Mesenchymal stem cell (in vitro differentiated cells and primary cell): ENCODE measurements at places on chromosomes 13 and 19.
A peak's percentile ranks its signal among the peaks of the same experiment; 100 is the strongest.

DNA sequence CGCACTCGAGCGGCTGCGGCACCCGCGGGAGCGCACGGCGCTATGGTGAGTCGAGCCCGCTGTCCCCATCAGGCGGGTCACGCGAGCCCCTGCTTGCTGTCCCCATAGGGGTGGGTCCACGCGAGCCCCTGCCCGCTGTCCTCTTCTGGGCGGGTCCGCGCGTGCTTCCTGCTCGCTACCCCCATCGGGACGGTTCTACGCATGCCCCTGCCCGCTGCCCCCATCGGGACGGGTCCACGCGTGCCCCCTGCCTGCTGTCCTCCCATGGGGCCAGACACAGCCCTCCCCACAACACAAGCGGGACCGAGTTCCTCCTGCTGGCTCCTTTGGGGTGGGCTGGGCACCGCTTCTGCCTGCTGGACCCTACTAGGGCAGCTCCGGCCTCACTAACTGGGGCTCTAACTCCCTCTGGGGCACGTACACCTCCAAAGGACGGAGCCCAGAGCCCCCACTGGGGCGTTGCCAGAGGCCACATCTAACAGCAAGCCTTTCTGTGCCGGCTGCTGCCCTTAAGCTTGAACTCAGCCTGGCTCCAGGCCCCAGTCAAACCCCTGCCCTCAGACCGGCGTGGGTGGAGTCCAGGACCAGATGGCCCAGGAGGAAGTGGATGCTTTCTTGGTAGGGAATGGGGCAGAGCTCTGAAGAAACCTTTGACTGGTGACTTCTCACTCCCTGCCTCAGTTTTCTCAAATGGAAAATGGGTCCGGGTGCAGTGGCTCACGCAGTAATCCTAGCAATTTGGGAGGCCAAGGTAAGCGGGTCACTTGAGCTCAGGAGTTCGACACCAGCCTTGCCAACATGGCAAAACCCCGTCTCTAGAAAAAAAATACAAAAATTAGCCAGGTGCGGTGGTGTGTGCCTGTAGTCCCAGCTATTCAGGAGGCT is 722 bp downstream of the COLGALT1 start:
- peak; percentile 66 for DNase-seq

DNA sequence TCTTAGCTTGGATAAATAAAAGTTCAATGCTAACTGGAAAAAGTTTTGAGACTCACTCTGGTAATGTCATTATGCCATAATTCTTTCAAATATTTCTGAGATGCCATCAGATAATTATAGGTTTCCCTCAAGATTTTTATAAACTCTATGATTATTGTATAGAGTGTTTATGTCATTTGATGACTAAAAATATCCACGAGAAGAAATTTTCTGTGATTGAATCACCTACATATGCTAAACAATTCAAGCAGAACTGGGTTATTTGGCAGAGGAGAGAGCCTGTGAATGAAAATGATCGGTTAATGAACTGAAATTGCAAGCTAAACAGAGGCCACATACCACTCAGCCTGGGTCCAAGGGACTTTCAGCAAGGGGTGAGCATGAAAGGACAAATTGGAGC is 92.6 kb upstream of the TSC22D1 start:
- peak; percentile 50 for DNase-seq

- no peak for DNase-seq
Measured at GRCh38 chr13:28542804-28543203, 47.9 kb upstream of the FLT1 start.

- DNase-seq = no peak
Measured at GRCh38 chr13:36046672-36047071, 84.5 kb downstream of the DCLK1 start.

DNA sequence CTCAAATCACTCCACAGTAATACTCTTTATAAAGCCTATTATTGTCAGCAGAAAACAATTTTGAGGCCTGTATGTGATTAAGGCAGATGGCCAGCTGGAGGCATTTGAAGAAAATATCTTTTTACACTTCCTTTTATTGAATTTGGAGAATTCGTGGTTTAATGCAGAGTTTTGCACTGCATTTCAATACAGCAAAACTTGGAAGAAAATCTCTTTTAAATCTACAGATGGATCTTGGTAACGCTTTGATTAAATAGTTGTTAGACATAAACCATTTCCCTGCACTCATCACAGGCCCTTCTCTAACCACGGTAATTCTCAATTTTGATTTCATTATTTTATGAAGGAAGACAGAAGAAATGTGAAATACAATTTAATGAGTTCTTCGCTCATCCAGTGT is 185.7 kb downstream of the RFC3 start:
- no peak for DNase-seq

- DNase-seq = no peak
Measured at GRCh38 chr19:10422046-10422461, 1.7 kb downstream of the PDE4A start.

- peak; percentile 73 for DNase-seq
Measured at GRCh38 chr19:42270346-42271044, 1.4 kb downstream of the CIC start.

GRCh38 chr13:43822969-43823368 is 36.2 kb upstream of the ENOX1 start:
- DNase-seq = no peak

DNA sequence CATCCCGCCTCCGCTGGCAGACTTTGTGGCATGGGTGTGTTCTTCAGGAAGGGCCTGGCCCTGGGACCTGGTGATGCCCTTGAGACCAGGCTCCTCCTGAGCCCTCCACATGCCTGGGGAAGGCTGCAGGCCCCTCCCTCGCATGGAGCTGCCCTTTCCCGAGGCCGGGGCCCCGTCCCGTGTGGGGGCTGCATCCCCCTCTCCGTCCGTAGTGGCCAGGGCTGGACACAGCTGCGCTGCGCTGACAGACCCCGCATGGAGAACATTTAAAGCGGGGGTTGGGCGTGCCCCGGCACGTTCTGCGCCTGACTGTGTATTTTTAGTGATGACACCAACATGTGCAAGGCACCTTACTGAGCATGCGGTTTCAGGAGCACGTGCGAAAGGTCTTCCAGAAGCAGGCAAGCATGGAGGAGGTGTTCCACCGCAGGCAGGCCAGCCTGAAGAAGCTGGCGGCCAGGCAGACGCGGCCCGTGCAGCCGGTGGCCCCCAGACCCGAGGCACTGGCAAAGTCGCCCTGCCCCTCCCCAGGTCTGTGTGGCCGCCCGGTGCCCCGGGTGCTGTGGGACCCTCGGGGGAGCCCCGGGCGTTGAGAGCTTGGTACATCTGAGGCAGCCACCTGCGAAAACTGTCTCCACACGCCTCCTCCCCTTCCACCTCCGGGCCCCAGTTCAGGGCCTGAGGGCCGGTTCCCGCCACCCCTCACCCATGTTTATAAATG is 28.8 kb upstream of the F7 start:
- no peak for DNase-seq

DNA sequence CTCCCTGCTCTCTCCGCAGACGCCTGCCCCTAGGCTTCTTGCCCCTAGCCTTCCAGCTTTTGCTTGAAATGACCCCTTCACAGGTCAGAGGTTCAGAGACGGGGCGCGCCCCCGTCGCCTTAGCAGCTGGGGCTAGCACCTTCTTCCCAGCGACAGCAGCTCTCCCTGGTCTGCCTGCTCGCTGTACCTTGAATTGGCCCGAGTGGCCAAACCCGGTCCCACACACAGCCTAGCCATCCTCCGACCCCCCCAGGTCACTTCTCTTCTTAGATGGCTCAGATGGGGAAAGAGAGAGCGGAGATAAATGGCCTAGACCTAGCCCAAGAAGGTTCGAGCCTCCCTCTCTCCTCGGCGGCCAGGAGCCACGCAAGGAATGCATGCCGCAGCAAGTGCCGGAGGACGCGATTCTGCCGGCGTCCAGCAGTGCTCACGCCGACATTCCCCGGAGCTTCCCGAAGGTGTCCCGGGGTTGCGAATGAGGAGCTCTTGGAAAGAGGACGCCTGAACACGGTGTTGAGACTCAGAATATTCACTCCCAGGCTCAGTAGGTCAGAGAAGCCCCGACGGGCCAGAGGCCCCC is 1.3 kb downstream of the CDX2 start:
- peak; percentile 49 for DNase-seq

DNA sequence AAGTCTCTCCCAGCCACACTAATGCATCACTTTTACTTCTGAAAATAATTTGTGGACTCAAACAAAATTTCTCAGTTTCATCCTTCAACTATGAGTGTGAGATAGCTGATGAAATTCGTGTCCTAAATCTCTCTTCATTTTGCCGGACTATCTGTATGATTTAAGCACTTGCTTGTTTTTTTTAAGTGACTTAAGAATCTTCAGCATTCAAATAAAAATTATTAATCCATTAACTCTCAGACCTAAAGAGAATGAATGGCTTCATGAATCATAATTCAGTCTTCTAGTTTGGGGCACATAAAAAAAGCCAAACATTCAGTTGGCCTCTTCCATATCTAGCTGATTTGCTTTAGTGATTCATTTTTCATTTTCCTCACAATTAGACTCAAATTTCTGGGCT is 579.5 kb downstream of the DCT start:
- no peak for DNase-seq

- DNase-seq = peak; percentile 32
Measured at GRCh38 chr19:3162418-3163229, 15.9 kb upstream of the S1PR4 start.

DNA sequence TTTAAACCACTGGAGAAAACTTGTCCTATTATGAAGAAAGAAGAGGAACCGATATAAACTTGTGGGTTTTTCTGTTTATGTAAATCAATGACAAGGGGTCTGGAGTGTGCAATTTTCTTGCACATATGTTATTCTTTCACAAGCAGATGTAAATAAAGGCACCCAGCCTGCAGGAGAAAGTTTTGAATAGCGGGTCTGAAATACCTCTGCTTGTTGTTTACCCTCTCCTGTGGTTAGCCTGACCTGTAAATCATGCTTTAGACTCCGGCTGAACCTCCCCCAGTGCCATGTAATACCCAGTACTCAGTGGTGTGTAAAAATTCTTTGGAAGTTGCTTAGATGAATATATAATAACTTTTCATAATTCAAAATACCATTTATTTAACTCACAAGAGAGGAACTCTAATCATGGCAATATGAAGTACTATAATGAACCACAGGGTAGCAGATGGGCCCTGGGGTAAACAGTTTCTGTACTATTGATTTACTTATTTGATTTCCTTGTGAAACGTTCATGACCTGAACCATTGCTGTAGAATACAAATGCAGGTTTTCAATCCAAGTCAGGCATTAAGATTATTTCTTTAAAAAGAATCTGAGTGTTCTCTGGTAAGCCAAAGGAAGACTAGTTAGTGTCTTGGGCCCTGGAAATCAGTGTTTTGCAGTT is 245.1 kb downstream of the LMO7 start:
- peak; percentile 83 for DNase-seq

- no peak for DNase-seq
Measured at GRCh38 chr19:46369817-46370216, 22.9 kb downstream of the PPP5C start.

- DNase-seq = no peak
Measured at GRCh38 chr13:20610006-20610405, 43.0 kb downstream of the IFT88 start.

GRCh38 chr19:55552206-55552605 is 6.9 kb upstream of the SBK3 start:
- DNase-seq = peak; percentile 6

GRCh38 chr13:55627221-55627620 is 1513.5 kb upstream of the PRR20A start:
- DNase-seq = no peak

DNA sequence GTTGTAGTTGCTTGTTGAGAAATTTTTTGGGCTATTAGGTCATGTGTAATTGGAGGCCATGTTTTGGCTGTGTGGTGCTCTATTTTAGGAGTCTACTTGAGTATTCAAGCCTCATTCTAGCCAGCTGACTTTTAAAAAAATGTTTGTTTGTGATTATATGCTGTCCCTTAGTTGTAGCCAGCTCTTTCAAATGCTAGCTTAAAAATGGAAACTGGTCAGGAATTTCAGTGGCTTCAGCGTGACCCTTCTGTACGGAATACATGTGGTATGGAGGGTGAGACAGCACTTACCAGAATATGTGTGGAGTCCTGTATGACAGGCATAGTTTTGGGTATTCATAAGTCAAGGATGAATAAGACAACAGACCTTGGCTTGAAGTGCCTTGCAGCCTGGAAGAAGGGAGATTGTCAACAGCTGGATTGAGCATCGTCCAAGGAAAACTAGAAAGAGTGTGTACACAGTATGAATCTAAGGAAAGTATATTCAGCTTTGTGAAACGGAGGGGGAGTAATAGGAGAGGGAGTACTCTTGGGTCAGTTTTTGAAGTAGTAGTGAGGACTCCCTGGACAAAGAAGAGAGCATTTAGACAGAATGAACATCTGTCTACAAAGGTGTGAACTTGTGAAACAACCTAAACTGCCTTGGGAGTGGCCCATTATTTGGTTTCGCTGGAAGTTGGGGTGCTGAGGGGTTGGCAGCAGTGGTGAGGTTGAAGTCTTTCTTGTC is 20.0 kb upstream of the WTIP start:
- no peak for DNase-seq

DNA sequence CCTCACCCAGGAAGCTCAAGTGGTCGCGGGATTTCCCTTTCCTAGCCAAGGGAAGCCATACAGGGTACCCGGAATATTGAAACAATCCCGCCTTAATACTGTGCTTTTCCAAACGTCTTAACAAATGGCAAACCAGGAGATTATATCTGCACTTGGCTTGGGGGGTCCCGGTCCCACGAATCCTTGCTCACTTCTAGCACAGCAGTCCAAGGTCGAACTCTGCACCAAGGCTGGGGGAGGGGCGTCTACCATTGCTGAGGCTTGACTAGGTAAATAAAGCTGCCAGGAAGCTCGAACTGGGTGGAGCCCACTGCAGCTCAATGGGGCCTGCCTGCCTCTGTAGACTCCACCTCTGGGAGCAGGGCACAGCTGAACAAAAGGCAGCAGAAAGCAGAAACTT is 1644.8 kb downstream of the PCDH9 start:
- DNase-seq = no peak

- no peak for DNase-seq
Measured at GRCh38 chr13:23385931-23386330, 47.6 kb downstream of the SACS start.

DNA sequence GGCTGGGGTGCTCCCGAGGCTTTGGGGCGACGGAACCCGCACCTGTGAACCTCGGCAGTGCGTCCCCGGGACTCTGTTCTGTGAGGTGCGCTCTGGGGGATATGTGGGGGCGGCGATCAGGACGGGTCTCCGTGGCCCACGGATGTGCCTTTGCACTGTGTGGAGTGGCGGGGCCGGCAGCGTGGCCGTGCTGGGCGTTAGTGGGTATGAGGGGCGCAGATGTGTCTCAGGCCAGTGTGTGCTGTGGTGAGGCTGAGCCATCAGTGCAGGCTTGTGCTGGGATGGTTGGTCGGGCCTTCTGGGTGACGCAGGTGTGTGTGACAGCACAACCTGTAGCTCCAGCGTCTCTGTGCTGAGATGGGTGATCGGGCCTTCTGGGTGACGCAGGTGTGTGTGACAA is 16.9 kb downstream of the ZNF331 start:
- no peak for DNase-seq

- no peak for DNase-seq
Measured at GRCh38 chr13:85508683-85509329, 290.4 kb downstream of the SLITRK6 start.

DNA sequence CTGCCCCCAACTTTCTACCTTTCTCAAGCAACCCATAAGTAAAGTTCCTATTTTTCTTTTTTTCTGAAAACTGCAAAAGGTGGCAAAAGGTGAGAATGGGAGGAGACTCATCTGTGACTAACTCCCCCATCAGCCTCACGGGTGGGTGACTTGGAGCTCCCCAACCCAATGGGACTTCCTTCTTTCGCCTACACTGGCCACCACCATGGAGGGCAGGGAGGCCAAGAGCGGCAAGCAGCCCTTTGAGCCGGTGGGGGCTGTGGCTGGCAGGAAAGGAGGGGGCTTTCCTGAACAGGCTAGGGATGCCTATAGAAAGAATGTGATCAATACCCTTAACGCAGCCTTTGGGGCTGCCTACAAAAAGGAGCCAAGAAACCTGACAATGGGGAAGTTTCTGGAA is 16.5 kb downstream of the IRS2 start:
- DNase-seq = no peak

- DNase-seq = no peak
Measured at GRCh38 chr13:99174533-99175100, 26.0 kb upstream of the UBAC2 start.
